ENCODE measurements at places on chromosomes 6 and 20. TPM values are rescaled to one million over a fixed set of nuclear protein-coding genes. Genes with fewer than 3 reads are reported as not detected.
A peak's percentile ranks its signal among the peaks of the same experiment; 100 is the strongest.

- H3K4me3 ChIP-seq, result peak within 1 kb of the TSS; percentile 97
- H3K27me3 ChIP-seq, result peaks cover 7% of the 10 kb centered on the region
- peaks cover 24% of the 10 kb centered on the region for H3K4me1 ChIP-seq
- DNase-seq, result peak; percentile 83
- H3K36me3 ChIP-seq, result no peaks in the 10 kb centered on the region
- H3K27ac ChIP-seq, result peak within 1 kb of the TSS; percentile 96
These were observed at the start of gene TRIM39 for GRCh38 chr6:30326526-30327231. Gene TRIM39 (plus strand): TSS chr6:30326927. CDS start chr6:30329318, 2,391 bp downstream.

DNA sequence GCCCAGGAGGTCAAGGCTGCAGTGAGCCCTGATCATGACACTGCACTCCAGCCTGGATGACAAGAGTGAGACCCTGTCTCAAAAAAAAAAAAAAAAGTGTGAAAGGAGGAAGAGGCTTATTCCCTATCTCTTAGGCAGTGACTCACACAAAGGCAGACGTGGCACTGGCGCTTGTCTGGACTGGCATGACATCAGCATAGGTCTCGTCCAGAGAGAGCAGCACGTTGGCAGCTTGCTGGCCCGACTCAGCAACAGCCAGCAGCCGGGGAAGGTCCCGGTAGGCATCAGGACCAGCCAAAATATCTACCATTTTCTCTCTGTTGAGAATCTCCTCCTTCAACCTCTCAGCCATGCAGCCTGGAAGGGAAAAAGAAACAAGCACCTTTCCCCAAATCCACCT is 14.1 kb downstream of the CDK5RAP1 start:
- peaks cover 2% of the 10 kb centered on the region for H3K27me3 ChIP-seq
- DNase-seq, result no peak

GRCh38 chr20:38872491-38873049 is 53.6 kb upstream of the FAM83D start:
- H3K36me3 ChIP-seq, result peaks cover 7% of the 10 kb centered on the region
- no peak overlapping the region for H3K27ac ChIP-seq
- H3K4me3 ChIP-seq, result no peak overlapping the region
- H3K4me1 ChIP-seq, result peaks cover 19% of the 10 kb centered on the region
- peaks cover 8% of the 10 kb centered on the region for H3K27me3 ChIP-seq
- DNase-seq, result no peak

DNA sequence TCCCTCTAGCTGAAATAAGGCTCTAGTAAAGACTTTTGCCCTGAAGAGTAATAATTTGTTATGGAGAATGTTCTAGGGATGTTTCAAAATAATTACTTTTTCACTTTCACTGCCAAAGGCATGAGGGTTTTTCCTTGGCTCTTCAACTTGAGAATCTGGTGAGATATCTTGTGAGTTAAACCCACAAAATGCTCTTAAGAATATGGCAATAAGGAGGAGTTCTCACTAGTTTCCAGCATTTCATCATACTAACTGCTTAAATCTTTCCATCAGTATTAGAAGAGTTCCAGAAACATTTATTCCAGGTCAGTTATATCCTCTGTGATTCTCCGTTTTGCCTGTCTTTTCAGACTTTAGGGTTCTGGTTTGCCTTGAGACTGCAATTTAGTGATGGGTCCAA is 785.6 kb upstream of the GJE1 start:
- no peak overlapping the region for H3K4me3 ChIP-seq
- no peak for DNase-seq
- H3K27me3 ChIP-seq, result no peaks in the 10 kb centered on the region

DNA sequence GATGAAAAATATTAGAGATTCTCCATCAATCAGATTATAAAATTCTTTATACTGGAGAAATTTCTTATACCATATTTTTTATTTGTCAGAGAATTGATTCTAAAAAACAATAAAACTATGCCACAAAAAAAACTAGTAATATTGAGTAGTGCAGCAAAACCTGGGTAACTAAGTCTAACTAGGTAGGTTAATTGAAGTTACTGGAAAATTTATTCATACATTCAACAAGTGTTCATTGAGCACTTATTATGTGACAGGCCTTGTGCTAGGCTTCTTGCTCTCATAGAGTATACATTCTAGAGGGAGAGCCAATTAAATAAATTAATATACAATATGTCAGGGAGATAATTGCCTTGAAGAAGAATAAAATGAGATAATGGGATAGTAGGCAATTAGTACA is 189.4 kb downstream of the EYA4 start:
- H3K36me3 ChIP-seq, result no peaks in the 10 kb centered on the region
- no peak overlapping the region for H3K27ac ChIP-seq
- H3K4me3 ChIP-seq, result no peak overlapping the region

DNA sequence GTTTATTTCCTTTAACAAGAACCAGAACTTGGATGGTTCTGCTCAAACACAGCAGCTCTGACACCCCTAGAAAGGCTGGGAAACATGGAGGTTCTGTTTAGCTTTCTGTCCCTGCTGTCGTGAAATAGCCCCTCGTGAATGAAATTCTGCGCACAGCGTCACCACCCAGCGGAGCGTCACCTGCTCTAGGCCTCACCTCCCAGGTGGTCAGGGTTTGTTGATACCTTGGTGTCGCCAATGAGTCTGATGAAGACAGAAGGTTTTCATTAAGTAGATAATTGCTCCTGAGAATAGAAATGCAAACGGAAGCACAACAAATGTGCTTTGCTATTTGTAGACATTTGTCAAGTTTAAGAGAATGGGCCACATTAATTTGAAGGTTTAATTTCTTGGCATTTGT is 135.1 kb downstream of the EDN3 start:
- no peak overlapping the region for H3K4me3 ChIP-seq
- H3K4me1 ChIP-seq, result peaks cover 8% of the 10 kb centered on the region
- H3K36me3 ChIP-seq, result no peaks in the 10 kb centered on the region
- no peak overlapping the region for H3K27ac ChIP-seq
- H3K27me3 ChIP-seq, result no peaks in the 10 kb centered on the region

GRCh38 chr6:108277831-108278230 is 17.0 kb upstream of the SNX3 start:
- no peaks in the 10 kb centered on the region for H3K36me3 ChIP-seq
- H3K4me3 ChIP-seq, result no peak overlapping the region
- peaks cover 3% of the 10 kb centered on the region for H3K4me1 ChIP-seq
- H3K27me3 ChIP-seq, result no peaks in the 10 kb centered on the region
- no peak for DNase-seq

DNA sequence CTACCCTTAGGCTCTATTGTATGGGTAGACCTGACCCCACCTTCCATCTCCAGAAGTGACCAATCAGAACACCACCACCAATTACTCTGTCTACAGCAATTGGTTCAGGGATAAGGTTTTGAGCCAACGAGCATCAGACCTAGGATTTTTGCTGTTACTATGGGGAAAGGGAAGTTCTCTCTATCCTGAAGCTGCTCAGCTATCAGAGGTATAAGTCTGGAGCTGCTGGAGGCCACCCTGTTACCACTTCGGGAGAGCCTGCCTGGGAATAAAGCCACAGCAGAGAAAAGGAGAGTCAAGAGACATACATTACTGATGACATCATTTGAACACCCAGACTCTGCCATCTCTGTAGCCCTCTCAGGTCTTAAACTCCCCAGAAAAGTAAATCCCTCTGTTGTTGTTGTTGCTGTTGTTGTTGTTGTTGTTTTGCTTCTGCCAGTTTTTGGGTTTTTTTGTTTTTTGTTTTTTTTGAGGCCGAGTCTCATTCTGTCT is 94.5 kb downstream of the PREX1 start:
- no peak for DNase-seq
- no peak overlapping the region for H3K27ac ChIP-seq
- peaks cover 15% of the 10 kb centered on the region for H3K36me3 ChIP-seq
- H3K27me3 ChIP-seq, result peaks cover 11% of the 10 kb centered on the region
- peaks cover 35% of the 10 kb centered on the region for H3K4me1 ChIP-seq

- peaks cover 2% of the 10 kb centered on the region for H3K4me1 ChIP-seq
- H3K4me3 ChIP-seq, result peak overlapping the region; percentile 35
- peak overlapping the region; percentile 84 for H3K27ac ChIP-seq
- no peak for DNase-seq
These were observed 111.5 kb downstream of the ARHGAP18 start for GRCh38 chr6:129598244-129599187.

DNA sequence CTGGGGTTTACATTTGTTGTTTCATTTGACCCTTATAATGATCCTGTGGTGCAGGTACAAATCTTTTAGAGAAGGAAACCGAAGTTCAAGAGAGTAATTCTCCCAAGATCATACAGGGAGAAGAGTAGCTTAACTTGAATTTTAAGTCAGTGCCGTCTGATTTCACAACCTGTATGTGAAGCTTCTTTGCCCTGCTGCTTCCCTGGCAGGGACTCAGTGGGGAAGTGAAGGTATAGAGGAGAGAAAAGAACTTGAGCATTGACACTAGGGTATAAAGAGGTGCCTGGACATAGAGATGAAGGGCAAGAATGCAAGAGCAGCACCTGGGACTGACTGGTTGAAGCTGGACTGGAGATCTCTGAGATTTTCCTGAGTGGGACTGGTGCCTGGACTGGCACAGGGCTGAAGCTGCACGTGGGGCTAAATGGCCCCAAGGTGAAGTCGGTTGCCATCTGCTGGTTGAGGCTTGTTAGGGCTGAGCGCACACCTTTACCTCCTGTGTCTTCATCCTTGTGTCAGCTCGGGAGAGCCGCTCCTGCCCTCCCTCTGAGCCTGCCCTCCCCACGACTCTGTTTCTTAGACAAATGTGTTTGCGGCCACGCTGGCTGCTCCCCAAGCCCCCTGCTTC is 41.8 kb downstream of the FARS2 start:
- H3K27ac ChIP-seq, result no peak overlapping the region
- peaks cover 2% of the 10 kb centered on the region for H3K27me3 ChIP-seq
- H3K36me3 ChIP-seq, result no peaks in the 10 kb centered on the region
- no peak for DNase-seq
- peaks cover 51% of the 10 kb centered on the region for H3K4me1 ChIP-seq
- H3K4me3 ChIP-seq, result peak overlapping the region; percentile 12

DNA sequence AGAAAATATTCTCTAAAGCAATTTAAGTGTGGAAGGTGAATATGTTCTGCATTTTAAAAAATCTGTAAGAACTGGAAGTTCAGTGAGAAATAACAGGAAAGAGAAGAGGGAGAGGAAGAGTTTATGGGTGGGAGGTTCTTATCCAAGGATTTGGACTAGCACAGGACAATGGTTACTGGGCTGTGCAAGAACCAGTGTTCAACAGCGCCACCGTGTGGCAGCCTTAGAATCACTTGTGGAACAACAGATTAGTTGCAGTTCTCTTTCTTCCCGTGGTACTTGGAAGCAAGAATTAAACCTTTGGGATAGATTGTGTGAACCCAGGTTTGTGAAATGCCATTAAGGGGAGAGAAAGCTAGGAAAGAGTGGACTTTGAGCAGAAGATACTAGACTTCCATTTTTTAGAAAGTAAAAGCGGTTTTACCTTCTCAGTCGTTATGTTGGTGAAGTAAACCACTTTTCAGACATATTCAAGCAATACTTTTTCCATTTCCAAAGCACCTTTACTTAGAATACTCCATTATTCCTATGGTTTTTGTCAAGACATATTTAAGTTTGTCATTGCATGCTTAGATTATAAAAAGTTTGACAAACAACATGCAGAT is 436.7 kb downstream of the RNF144B start:
- DNase-seq, result peak; percentile 75
- peaks cover 13% of the 10 kb centered on the region for H3K36me3 ChIP-seq
- no peak overlapping the region for H3K4me3 ChIP-seq

GGTLC1 gene
- total RNA-seq, result not detected

ANKEF1 gene
- 4.3 TPM for total RNA-seq

DUSP15 gene
- total RNA-seq, result 19.3 TPM

TREML2 gene
- not detected for total RNA-seq

GINM1 gene
- 11.2 TPM for total RNA-seq

NMBR gene
- not detected for total RNA-seq
